ENCODE measurements at places on chromosomes 16 and 17. TPM values are rescaled to one million over a fixed set of nuclear protein-coding genes. Genes with fewer than 3 reads are reported as not detected.

GRCh38 chr16:57680842-57681375 lies 12.8 kb downstream of the ADGRG3 start:
- no peak for DNase-seq

DNA sequence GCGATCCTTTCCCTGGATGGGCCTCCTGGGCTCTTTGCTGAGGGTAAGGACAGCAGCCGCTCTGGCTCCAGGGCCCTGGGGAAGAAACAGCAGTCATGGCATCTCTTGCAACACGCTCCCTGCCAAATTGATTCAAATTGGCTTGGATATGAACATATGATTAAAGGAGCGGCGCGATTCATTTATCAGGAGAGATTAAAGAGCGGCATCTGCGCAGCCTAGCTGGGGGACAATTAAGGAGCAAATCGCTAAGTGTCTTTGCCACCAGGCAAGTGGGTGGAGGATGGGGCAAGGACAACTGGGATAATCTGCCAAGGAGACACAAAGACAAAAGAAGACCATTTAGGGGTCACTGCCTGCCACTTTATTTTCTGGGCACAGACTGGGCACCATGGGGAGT lies 27.8 kb downstream of the PIPOX start:
- DNase-seq, result no peak

GNPTG gene
- total RNA-seq, result 96.8 TPM

GRCh38 chr17:66988069-66988798 lies 23.7 kb downstream of the CACNG4 start:
- DNase-seq, result no peak

NDE1 gene
- 50.6 TPM for total RNA-seq

- DNase-seq, result no peak
Observed at GRCh38 chr16:48053418-48053745, 102.4 kb downstream of the ABCC12 start.

GRCh38 chr16:47142486-47142820 lies 1.3 kb downstream of the NETO2 start:
- DNase-seq, result no peak
